EL (cell line): ENCODE measurements at places on chromosomes 7 and 10.

DNA sequence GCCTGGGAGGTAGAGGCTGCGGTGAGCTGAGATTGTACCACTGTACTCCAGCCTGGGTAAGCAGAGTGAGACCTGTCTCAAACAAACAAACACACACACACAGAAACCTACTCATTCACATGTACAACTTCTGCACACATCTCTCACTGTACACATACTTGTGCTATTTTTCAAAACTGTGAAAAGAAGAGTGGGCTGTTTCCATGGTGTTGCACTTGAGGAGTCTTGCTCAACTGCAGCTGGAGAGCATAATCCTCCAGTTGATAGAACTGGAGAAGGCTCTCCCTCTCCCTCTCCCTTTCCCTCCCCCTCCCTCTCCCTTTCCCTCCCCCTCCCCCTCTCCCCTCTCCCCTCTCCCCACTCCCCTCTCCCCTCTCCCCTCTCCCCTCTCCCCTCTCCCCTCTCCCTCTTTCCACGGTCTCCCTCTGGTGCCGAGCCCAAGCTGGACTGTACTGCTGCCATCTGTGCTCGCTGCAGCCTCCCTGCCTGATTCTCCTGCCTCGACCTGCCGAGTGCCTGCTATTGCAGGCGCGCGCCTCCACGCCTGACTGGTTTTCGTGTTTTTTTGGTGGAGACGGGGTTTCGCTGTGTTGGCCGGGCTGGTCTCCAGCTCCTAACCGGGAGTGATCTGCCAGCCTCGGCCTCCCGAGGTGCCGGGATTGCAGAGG lies 43.7 kb upstream of the DLD start:
- no peak for DNase-seq

DNA sequence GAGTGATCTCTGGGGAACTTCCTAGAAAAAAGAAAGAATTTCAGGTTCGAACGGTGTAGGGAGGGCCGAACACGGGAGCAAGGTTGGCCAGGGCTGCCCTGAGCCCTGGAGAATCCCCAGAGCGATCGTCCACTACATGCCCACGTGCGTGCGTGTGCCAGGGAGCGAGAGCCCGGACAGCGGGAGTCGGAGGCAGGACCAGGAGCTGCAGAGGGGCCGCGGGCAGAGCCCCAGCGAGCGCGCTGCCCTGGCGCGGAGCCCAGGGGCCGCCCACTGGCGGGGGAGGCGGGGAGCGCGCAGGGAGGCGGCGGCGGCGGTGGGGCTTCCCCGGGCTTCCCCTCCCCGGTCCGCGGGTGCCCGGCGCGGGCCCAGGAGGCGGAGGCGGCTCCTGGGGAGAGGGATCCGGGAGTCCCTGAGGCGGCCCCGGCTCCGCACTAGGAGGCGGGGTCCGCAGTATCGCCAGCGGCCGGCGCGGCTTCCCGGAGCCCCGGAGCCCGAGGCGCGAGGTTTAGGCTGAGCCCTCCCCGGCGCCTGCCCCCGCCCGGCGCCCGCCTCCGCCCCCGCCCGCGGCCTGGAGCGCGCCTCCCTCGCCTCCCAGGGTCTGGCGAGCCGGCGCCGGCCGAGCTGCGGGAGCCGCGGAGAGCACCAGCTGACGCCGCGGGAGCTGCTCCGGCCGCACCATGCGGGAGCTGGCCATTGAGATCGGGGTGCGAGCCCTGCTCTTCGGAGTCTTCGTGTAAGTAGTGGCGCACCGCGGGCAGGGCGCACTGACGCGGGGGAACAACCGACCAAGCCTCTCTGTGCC lies at the start of gene PLPP4:
Gene PLPP4 (plus strand): TSS at position 602 of the 805 bp plus-strand sequence. CDS start 79 bp downstream, at position 681.
- DNase-seq, result peak; percentile 53

GRCh38 chr10:62136931-62137330 lies 131.7 kb downstream of the RTKN2 start:
- peak; percentile 63 for DNase-seq

DNA sequence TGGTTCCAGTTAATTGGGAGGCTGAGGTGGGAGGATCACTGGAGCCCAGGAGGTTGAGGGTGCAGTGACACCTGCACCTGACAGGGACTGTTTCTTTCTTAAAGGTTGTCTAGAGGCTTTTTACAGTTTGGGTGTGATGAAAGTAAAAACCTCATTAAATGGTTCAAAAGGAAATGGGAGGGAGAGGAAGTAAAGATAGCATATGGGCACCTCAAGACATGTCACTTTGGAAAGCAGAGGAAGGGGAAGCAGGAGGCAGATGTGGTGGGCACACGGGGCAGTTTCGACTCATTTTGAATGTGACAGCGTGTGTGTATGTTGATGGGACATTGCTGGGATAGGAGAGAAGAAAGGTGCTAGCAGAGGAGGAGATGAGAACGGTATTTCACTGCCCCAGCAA lies 203.1 kb downstream of the MLLT10 start:
- DNase-seq, result no peak

- DNase-seq, result no peak
Measured at GRCh38 chr10:97830064-97830463, 19.6 kb upstream of the GOLGA7B start.

DNA sequence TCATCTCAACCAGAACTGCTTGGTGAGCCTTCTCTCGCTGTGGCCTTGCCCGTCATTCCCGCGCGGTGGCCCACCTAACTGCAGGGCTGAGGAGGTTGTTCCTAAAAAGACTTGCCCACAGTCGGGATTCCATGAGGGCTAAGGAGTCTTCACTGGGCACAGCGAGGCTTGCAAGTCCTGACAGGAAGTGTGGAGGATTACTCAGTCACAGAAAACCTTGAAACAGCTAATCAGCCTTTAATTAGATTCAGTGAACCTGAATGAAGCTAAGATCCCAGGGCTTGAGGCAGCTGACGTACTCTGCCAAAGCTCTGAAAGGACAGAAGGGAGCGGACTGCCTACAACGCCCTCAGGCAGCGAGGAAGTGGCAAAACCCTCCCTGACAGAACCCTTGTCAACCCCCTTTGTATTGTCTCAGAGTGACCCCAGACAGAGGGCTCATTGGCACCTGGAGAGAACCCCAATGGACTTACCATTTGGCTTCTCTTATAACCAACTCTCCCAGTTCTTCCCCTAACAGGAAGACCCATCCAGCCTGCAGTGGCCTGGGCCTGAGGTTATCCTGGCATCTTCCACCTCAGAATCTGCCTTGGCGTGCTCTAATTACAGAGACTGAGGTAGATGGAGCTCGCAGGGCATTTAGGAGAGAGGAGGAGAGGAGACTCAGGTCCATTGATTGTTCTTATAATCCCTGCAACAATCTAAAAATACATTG lies 2.5 kb upstream of the LAMB4 start:
- no peak for DNase-seq

DNA sequence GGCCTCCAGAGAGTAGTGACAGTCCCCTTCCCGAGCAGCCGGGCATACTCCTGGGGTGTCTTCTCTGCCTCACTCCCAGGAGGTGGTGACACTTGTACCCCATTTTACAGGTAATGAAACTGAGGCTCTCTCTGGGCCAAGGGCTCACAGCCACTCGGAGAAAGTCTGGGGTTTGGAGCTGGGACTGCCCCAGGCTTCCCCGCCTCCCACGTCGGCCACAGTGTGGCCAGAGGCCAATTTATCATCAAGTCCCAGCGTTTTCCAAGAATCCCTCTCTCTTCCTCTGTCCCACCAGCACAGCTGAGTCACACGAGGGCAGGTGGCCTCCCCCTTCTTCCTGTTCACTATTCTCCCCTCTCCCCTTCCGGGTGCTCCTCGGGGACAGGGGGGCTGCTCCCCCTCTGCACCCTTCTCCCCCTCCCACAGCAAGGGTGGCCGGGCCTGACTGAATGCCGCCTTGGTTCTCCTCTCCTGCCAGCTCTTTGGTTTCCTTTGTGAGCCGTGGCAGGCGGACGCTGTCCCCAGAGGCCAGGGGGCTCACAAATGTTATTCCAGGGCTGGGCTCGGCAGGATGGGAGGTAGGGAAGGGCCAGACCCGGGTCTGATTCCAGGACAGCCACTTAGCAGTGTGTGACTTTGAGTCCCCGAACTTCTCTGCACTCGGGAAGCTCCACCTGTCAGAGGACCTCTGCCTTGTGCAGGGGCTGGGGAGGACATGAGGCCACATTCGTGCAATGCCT lies 17.7 kb downstream of the CLIP2 start:
- DNase-seq, result peak; percentile 86

DNA sequence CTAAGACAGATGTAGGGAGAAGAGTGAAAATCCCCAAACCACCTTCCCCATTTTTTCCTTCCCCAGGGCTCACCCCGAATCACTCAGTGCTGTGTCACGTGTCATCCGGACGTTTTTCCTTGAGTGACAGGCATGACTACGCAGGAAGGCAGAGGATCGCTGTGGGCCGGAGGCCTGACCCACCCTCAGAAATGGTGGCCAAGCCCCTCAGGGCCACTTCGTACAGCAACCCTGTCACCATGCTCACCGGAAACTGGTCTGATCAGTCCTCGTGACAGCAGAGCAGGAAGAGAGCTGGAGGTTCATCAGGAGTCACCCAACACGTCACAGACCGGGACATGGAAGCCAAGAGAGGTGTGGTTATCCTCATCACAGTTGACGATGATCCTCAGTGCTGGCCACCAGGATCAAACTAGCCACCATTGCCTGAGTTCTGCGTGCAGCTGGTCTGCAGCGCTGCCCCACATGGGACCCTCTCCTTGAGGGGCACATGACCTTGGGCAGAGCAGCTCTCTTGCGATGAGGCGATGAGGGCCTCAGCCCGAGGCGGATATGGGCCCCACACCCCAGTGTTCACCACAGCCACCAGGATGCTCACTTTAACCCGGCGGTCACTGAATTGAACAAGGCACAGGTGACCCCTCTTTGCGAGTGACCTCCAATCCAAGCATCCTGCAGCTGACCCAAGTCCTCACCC lies 99.3 kb upstream of the INSIG1 start:
- DNase-seq, result no peak

- no peak for DNase-seq
Measured at GRCh38 chr10:121165276-121165675, 314.1 kb downstream of the WDR11 start.

DNA sequence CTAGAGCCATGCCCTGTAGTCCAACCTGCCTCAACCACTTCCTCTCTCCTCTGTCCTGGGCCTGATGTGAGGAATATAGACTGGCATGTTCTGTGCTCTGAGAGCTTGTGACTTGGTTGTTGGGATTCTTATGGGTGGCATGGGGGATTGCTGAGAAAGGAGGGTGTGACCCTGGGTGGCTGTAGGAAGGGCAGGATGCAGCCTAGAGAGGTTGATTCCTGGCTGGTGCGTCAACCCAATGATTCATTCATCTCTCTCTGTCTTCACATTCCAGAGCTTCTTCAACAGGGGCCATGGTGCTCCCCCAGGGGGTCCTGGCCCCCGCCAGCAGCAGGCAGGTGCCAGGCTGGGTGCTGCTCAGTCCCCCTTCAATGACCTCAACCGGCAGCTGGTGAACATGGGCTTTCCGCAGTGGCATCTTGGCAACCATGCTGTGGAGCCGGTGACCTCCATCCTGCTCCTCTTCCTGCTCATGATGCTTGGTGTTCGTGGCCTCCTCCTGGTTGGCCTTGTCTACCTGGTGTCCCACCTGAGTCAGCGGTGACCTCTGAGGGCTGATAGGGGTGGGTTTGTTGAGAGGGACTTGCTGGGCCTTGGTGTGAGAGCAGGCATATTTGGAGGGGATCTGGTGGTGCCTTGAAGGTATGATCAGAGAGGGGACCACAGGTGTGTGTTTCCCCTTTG lies 2.6 kb downstream of the FAM241B start:
- DNase-seq, result peak; percentile 70
